ENCODE measurements at places on chromosomes 1 and 21.

DNA sequence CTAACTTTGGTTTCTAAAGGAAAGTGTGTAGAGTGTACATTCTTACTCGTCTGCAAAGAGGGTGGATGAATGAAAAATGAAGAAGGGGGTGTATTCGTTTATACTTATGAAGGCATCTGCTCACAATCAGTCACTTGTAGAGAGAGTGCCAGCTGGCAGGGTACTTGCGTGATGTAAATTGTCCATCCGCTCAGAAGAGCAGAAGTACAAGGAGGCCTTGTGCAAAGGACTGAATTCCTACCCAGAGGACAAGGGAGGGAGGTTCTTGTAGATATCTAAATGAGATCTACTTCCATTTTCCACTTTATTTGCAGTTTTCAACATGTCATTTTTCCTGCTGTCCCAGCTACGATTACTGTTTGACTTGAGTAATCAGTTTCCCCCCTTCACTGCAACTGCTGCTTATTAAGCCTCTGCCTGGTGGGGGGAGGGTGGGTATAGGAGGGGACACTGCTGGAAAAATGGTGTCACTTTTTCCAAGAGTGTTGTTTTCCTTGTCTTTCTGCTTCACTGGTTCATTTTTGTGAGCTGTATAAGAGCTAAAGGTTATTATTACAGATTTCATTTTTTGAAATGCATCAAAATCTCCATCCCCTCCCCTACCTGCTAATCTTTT, 67.3 kb downstream of the LAMC1 start:
- no peak for DNase-seq

DNA sequence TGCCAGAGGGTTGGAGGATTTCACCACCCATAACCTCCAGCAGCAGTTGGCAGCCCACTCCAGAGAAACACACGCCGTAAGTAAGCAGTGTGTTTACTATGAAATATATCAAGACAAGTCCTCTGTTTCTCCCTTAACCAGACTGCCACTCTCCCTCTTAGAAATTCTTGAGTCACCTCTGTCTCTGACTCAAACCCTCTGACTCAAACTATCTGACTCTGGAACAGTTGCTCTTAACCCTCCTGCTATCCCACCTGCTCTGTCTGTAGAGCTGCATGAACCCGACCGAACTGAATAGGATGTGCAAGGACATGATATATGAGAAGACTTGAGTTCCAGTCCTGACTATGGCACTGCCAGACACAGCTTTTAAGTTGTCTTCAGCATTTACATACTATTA, 14.1 kb downstream of the INPP5B start:
- DNase-seq, result no peak

GRCh38 chr1:27113861-27114260, 41.1 kb downstream of the SLC9A1 start:
- no peak for DNase-seq

DNA sequence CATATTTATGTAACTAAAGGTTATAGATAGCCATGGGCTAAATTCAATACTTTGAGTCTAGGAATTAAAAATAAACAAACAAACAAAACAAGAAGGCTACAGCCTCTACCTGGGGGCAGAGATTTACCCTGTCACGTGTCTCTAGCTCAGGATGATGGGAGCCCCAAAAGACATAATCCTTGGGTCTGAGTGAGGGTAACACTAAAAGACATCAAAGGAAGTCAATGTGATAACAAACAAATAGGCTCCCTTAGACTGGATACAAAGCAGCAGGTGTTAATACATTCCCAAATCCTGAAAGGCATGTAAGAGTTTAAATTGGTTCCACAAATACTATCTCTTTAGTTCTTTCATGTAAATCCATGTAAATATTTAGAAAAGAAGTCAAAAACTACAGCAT, 10.7 kb downstream of the MYSM1 start:
- no peak for DNase-seq

DNA sequence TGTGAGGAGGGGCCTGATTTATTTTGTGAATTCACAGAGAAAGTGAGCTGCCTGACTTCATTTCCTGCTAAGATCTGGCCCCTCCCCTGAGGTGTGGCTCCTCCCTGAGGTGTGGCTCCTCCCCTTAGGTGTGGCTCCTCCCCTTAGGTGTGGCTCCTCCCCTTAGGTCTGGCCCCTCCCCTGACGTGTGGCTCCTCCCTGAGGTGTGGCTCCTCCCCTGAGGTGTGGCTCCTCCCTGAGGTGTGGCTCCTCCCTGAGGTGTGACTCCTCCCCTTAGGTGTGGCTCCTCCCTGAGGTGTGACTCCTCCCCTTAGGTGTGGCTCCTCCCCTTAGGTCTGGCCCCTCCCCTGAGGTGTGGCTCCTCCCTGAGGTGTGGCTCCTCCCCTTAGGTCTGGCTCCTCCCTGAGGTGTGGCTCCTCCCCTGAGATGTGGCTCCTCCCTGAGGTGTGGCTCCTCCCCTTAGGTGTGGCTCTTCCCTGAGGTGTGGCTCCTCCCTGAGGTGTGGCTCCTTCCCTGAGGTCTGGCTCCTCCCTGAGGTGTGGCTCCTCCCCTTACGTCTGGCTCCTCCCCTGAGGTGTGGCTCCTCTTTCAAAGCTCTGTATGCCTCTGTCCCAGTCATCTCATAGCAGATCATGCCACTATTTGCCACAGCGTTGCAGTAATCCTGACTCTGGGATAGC, 26.9 kb upstream of the LRRC3 start:
- DNase-seq, result no peak

- no peak for DNase-seq
Observed at GRCh38 chr1:7584157-7584556, 186.9 kb upstream of the VAMP3 start.

- no peak for DNase-seq
Observed at GRCh38 chr1:188089461-188089860, 1260.7 kb downstream of the PLA2G4A start.

- DNase-seq, result no peak
Observed at GRCh38 chr1:43530483-43531106, at the start of gene PTPRF. TSS of gene PTPRF (plus strand) at chr1:43530883. CDS start at chr1:43545076, 14,193 bp downstream.

- no peak for DNase-seq
Observed at GRCh38 chr1:11342621-11343032, 69.6 kb downstream of the UBIAD1 start.

DNA sequence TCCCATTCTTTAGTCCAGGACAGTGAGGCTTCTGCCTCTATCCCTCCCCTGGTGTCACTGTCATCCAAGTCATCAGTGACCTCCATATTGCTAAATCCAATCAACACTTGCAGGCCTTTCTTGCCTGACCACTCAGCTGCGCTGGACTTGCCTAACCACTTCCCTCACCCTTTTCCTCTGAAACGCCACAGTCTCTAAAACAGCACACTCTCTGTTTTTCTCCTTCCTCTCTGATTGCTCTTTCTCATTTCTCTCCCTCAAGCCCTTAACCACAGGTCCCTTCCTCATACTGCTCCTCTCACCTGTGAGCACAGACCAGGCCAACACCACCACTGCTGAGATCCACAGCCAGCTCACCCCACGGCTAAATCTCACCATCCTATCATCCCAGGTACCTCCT, 17.5 kb downstream of the TAL1 start:
- DNase-seq, result peak; percentile 59

DNA sequence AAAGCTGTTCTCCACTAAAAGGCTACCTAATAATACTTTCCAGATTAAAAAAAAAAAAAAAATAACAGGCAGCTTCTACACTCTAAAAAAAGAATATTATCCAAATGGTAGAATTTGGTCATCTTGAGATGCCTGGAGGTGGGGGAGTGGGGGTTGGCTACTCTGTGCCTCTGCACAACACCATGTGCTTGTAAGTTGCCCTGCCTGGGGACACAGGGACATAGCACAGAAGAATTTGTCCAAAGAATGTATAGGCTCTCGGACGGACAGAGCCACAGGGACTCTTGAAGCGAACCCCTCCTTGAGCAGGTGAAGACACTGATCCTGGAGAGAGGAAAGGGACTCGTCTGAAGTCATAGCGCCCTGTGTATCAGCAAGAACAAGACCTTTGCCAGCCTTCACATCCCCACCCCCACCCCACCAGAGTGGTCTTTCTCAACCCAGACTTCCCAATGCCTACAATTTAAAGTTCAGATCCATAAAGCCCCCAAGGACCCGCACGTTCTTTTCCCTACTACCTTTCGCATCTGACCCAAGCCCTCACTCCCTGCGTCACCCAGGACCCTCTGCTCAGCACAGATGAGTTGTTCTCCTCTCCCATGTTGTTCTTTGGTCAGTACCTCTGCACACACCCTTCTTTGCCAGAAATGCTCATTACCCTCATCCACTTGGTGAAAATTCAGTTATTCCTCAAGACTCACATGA, 72.6 kb downstream of the LGR6 start:
- DNase-seq, result no peak

GRCh38 chr1:15836772-15837669, 10.5 kb upstream of the SPEN start:
- DNase-seq, result peak; percentile 71

DNA sequence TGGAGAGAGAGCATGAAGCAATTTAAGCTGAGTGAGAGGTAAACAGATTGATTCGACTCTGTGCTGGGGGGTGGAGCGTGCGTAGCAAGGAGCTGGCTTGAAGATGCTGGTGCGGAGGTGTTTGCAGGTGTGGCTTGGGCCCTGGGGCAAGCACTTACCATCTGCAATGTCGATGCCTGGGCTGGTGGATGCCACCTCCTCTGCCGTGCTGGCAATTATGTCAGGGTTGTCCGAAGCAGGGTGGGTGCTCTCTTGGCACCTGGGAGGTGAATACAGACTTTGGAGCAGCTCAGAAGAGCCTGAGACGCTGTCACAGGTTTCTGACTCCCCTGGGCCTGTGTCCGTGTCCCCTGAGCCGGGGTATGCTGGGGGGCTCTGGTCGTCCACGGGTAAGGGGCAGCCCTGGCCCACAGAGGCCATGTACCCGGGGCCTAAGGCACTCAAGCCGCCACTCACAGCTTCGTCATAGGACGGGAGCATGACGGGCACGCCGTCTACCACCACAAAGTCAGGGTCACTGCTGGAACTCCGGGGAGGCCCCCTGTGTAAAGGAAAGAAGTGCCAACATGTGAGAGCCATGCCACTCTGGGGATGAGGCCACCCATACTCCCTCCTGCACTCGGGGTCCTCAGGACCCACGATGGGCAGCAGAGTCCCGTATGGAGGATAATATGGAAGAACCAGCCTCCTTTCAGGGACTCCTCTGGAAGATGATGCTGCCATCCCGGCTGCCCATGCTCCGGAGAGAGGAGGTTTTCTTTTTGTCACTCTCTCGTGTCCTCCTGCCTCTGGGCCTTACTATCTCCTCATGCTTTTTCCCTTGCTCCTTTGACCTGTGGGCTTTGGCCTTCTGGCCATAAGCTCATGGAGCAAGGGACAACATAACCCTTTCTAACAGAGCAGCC, 80.3 kb upstream of the TLR5 start:
- DNase-seq, result peak; percentile 45

DNA sequence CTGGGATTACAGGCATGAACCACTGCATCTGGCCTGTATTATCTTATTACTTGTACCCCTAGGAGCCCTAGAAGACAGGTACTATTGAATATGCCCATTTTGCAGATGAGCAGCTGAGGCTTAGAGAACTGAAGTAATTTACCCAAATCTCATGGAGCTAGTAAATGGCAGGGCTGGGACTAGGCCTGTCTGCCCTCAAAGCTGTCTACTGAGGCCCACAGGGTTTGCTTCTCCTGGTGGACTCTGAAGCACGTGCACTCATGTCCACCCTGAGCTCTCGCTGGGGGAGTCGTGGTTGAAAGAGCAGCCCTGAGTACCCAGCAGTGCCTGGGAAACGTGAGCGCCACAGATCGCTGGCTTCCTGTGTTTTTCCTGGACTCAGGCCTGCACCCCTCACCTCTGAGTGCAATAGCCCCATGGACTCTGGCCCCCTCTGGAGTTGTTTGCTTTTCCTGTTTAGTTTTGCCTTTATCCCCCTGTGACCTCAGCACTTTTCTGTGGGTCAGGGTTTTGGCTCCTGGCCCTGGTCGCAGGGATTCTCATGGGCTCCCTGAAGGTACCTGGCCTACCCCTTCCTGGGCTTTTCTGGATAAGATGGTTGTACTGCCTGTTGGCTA, 52.4 kb downstream of the ARHGEF10L start:
- DNase-seq, result no peak

GRCh38 chr1:184150776-184151531, 99.4 kb downstream of the TSEN15 start:
- DNase-seq, result no peak

- no peak for DNase-seq
Observed at GRCh38 chr1:183869230-183869629, 64.3 kb downstream of the RGL1 start.

- no peak for DNase-seq
Observed at GRCh38 chr1:23246274-23246673, 29.0 kb upstream of the HTR1D start.

DNA sequence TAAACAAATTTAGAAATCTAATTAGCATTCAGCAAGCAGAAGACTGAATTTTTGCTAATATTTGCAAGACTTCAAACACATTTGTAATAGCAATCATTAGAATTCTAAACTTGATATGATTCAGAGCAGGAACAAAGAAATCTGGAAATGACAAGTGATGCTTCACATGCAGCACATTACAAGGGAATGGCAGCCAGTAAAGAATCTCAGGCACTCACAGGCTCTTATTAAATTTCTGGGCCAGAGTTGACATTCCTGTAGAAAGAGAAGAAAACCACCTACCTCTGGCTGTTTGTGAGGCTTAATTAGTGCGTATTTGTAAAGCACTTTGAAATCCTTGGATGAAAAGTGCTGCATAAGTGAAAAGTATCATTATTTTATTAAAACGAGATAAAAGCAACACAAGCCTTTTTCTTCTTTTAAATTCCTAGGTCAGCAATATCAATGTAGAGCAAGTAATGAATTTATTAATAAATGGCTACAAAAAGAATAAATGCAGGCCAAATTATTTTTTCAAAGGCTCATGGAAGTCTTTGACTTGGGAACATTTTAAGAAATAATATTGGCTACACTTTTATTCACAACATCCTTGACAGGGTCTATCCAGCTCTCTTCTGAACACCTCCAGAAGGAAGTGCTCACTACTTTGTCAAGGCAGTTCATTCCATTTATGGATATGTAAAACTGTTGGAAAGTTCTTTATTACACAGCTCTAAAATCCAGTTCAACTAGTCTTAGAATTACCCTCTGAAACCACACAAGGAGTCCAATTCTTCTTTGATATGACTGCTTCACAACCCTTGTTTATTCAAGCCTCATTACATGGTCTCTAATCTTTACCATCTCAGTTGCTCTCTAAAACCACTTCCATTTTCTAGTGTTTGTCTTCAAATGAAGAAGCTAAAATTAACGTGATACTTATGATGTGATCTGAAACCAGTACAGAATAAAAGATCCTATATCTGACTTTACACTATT, 32.1 kb upstream of the SCYL3 start:
- no peak for DNase-seq

DNA sequence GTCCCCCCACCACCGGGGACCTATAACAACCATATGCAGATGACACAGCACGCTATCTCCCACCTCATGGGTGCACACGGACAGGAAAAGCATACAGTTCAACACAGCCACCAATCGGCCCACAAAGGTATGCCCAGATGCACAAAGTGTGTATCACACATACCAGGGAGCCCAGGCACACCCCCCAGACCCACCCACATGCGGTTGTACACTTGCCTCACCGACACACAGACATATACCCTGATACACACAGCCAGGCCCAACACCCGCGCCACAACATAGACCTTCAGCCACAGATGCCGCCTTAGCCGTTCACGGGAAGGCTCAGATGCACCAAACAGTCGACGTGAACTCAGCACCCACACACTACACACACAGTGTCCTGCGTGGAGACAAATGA, 5.5 kb downstream of the CROCC start:
- no peak for DNase-seq

GRCh38 chr1:34904236-34905097, 25.0 kb downstream of the DLGAP3 start:
- no peak for DNase-seq

GRCh38 chr1:10050611-10051010, 17.9 kb downstream of the UBE4B start:
- DNase-seq, result no peak

Data from ascending aorta (tissue), 2 donors.